ENCODE measurements at places on chromosomes 2 and 18.

DNA sequence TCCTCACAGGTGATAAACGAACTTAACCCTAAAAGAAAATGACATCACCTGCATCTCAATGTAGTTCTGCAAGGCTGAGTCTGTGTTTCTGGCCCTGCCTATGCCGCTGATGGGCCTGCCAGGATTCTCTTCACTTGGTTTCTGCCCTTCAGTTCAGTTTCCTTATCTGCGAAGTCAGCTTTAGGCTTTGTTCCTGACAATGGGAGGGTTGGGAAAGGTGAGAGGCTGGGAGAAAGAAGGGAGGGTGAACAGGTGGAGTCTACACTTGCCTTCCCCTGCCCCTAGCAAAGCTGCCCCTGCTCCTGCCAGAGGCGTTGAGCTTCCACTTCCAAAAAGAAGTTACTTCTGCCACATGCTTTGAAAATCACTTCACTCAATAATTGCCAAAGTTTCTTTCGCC lies 124.0 kb upstream of the APCDD1 start:
- DNase-seq: no peak

- no peak for DNase-seq
These were observed 96.2 kb downstream of the RAD51AP2 start for GRCh38 chr2:17422061-17422460.

DNA sequence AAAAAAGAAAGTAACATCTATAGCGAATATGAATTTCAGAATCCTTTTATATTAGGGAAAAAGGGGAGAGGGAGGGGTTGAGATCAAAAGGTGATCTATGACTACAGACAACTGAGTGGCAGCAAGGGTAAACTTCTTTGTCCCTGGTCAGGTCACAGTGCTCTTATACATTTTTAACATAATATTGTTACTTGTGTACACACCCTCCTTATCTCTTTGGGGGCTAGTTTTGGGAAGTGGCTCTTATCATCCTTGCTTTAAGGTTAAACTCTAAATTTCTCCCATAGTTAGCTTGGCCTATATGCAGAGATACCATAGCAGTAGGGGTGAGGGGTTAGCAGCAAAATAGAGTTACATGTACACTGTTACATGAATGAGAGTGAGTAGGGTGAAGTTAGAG lies 31.6 kb upstream of the ATG16L1 start:
- no peak for DNase-seq

DNA sequence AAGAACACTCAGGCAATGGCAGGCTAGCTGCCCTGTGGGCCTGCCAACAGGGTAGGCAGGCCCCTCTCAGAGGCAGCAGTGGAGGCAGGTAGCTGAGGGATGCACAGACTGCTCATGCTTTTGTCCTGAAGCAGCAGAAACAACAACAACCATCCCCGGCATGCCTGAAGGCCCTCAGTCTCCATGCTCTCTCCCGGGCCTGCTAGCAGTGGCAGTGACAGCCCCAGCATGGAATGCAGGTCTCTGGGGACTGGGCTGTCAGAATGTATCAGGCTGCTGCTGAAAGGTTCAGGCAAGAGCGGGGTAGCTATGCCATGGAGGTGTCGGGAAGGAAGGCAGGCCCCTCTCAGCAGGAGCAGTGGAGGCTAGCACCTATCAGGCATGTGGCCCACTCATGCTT lies 209.8 kb downstream of the KCNJ3 start:
- DNase-seq: no peak

DNA sequence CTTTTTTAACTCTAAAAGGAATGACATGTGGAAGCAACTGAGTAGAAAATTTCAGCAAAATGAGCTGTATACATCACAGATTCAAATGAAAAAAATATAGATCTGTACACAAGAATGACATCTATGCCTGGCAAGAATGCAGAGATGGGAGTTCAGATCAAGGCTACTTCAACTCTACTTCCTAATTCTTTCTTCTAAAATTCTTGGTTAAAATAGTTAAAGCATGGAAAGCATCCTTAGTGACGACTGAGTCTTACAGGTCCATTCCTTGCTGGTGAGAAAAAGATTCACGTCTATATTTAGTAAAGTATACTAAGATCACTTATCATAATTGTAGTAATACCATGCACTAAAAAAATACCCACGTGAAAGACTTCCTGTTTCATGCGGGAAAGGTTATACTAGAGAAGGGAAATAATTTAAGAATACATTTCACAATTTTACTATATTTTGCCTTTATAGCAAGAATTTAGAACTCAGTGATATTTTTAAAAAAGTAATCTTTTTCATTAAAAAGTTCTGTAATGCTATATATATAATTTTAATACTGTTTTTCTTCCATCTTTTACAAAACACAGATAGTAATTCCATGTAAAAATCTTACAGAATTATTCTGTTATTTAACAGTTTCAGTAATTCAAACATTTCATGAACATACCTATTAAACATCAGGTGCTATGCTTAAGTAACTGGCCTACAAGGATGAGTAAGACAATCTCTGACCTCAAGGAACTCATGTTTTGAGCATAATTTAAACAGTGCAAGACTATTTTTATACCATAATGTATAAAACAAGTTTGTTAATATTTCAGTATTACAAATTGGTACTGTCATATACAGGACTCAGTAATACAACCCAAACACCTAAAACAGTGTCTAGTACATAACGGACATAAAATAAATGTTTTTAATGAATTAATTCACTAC lies 159.6 kb downstream of the BAZ2B start:
- no peak for DNase-seq

GRCh38 chr2:140348826-140349225 lies 1568.6 kb upstream of the NXPH2 start:
- DNase-seq: peak; percentile 45

- DNase-seq: no peak
These were observed 114.5 kb upstream of the STPG4 start for GRCh38 chr2:47269316-47270232.

- DNase-seq: no peak
These were observed 38.1 kb upstream of the SOCS6 start for GRCh38 chr18:70250781-70251180.

GRCh38 chr2:17206771-17207170 lies 311.5 kb downstream of the RAD51AP2 start:
- DNase-seq: no peak

DNA sequence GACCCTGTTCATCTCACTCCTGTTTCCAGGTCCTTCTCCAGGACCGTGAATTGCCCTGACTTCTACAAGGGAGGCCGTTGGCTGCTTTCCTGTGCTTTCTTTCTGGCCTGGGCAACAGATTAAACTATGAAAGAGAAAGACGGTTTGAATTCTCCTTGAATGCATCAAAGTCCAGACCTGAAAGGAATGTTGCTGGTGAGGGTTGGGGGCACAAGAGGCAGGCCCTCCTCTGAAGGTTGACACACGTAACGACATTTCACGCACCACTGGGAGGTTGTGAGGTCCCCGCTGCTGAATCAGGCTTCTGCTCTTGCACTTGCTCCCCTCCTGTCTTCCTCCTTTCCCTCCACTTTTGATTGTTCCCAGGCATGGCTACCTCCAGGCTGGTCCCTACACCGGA lies 141.9 kb downstream of the CYRIA start:
- DNase-seq: no peak

DNA sequence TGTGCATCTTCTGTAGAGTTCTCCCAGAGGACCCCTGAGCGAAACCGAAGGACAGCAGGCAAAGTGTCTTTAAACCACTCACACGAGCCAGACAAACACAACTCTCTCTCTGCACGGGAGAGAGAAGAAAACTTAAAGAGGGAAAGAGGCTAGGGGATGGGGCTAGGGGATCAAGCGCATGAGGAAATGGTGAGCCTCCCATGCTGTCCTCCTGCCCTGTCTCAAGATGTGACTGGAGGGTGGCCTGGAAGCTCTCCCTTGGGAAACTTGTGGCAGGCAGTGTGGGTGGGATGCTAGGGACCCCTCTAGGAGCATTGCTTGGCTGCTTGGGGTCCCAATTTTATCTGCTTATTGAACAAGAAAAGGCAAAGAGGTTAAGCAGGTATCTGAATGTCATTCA lies 44.5 kb downstream of the CYP26B1 start:
- DNase-seq: peak; percentile 28

DNA sequence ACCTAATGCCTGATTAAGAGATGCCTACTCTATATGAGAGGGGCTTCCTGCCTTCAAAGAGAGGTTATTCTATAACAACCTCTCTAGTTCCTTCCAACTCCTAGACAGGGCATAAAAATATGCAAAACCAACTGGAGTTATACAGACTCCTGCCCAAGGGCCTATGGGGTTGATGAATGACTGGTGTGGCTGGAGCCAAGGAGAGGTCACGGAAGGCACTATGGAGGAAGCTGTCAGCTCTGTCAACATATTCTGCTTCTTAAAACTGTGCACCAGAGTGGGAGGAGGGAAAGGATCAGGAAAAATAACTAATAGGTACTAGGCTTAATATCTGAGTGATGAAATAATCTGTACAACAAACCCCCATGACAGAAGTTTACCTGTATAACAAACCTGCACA lies 120.9 kb upstream of the CDC42EP3 start:
- DNase-seq: no peak
